ENCODE measurements at places on chromosomes 16 and 17.

- peak; percentile 44 for DNase-seq
These were observed 102.6 kb upstream of the CREBBP start for GRCh38 chr16:3983081-3983520.

DNA sequence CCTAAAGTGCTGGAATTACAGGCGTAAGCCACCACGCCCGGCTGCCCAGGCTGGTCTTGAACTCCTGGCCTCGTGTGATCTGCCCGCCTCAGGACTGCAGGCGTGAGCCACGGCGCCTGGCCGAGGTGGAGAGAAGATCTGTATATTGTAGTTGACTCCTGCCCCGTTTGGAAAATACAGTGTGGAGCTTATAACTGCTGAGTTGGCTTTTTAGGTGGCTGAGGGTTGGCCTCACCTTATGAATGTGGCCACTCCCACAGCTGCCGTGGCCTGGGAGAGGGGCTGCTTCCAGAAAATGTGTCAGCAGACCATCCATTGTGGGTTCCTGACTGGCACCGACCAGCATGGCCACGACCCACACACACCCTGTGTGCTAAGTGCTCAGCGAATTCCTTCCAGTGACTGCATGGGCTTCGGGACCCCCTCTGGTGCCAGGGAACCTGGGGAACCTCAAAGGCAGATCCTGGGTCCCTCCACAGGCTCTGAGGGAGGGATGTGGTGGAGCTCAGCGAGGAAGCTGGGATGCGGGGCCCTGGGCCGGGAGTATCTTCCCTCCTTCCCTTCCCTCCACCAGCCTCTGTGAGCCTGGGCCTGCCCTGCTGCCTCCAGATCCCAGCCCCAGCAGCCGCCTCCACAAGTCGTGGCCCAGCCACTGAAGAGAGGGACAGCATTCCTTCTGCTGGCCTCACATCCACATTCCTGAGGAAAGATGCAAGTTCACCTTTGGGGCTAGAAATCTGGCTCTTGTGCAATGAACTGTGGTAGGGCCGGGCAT lies 10.9 kb upstream of the RAB11FIP3 start:
- no peak for DNase-seq

DNA sequence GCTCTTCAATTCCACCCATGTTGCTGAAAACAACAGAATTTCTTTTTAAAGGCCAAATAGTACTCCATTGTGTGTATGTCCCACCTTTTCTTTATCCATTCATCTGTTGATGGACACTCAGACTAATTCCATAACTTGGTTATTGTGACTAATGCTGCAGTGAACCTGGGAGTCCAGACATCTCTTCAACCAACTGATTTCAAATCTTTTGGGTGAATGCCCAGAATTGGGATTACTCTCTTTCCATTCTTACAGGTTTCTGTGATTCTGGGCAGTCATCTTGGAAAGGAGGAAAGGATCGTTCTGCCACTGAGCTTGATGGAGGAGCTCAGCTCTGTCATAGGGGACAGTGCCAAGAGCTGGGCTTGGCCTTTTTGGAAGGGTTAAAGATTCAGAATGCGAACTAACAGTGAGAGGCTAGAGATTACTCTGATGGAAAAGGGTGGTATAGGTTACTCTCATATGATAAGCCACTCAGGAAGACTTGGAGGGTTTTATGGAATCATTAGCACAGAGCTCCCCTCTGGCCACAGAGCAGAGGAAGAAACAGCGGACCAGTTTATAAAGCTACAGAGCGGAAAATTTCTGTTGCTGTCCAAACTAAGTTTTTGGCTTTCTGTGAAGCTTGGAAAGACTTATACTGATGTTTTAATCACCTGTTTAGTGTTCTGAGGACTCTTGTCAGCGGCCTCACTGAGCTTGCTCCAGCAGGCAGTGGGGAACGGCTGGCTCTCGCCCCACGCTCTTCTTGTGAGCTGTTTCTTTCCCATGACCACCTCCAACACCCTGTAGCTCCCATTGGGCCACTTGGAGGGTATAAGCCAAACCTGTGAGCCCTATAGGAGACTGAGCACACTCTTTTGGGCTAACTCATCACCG lies 48.3 kb downstream of the HIC1 start:
- DNase-seq: no peak

DNA sequence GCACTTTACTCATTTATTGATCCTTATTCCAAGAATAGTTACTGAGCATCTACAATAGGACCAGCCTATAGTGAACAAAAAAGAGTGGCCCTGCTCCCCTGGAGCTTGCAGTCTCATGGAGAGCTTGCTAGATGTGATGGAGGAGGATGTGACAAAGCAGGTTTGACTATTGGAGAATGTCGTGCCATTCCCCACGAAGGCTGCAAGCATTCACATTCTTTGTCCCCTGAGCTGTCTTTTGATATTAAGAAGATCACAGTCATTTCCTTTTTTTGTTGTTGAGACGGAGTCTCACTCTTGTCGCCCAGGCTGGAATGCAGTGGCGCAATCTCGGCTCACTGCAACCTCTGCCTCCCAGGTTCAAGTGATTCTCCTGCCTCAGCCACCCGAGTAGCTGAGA lies 115.0 kb upstream of the ADAMTS18 start:
- no peak for DNase-seq

DNA sequence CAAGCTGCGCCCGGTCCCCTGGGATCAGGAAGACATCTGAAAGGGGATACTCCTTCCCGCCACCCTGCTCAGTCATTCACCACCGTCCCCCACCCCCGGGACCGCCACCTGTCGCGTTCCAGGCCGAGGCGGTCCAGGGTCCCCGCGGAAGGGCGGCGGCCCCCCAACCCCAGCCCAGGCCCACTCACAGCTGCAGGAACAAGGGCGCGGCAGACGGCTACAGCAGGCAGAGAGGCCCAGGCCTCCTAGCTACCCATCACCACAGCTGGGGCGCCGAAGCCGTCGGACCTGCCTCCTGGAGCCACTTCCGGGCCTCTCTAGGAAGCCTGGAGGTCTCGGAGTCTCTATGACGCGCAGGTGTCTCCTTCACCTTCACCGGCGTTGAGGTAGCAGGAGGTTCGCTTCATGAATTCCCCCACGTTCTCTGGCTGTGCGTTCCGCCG lies at the start of gene SDR42E1:
SDR42E1 (minus strand) TSS at position 272 of the 443 bp plus-strand sequence. CDS start 10,612 bp downstream, outside the sequence.
- DNase-seq: peak; percentile 42

GRCh38 chr16:19436540-19436939 lies 18.9 kb downstream of the TMC5 start:
- DNase-seq: no peak

DNA sequence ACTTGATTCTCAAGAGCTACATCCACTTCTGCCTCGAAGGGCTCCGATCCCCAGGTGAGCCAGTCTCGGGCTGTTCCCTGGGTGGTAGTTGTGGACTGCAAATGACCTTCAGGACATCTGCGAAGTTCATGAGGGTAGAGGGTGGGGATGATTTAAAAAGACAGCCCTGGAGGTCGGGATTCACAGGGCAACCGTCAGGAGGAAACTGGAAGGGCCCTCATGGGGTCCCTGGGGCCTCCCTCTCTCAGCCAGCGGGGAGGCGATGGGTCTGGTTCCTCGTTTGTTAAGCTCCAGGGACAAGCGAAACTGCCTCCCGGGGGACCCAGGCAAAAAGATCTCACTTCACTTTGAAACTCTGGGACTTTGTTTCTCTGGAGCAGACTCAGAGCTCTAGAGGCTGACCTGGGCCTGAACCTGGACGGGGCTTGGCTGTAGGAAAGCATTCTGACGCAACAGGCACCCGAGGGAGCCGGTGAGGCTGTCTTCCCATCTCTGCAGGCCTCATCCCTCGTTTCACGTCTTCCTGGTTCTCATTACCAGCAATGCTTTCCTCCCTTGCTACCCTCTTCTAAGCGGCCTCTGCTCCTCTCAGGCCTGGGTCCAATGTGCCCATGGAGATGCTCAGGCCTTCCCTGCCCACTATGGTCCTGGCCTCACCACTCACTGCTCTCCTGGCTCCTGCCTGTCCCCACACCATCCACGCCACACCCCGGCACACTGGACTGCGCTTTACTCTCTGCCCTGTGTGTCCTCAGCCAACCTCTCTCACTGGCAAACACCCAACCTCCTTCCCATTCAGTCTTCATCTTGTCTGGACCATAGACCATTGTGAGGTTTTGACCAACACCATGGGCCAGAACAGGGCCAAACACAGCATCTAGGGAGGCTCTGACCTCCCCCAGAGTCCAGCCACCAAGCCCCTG lies 214.2 kb upstream of the TNRC6C start:
- no peak for DNase-seq

- no peak for DNase-seq
These were observed 15.1 kb upstream of the UTP6 start for GRCh38 chr17:31916491-31917064.

GRCh38 chr16:69112285-69113129 lies 7.1 kb downstream of the HAS3 start:
- peak; percentile 76 for DNase-seq

GRCh38 chr16:83728492-83728891 lies 79.3 kb upstream of the HSBP1 start:
- no peak for DNase-seq

- DNase-seq: no peak
These were observed 27.2 kb downstream of the ZNF423 start for GRCh38 chr16:49828533-49829267.

DNA sequence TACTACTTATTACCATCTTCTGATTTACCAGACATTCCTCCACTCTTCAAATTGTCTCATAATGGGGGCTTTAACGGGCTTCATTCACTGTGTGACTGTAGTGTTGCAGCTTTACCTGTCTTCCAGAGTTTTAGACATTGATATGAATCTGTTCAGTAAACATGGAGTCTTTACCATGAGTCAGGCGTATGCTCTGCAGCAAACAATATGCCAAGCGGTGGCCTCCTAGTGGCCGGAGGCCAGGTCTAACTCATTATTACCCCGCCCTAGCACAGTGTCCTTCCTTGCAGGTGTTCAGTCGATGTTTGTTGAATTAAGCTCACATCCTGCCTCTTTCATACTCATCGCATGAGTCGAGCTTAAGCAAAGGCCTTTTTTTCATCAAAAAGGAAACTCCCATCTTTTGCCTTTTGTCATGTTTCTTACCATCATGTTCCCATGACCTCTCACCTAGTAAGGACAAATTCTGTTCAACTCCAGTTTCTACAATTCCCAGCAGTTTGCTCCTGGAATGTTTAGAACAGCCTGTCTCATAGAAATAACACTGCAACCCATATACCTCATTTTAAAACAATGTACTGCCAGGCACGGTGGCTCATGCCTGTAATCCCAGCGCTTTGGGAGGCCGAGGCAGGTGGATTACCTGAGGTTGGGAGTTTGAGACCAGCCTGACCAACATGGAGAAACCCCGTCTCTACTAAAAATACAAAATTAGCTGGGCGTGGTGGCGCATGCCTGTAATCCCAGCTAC lies 39.4 kb downstream of the TUBD1 start:
- DNase-seq: peak; percentile 69

- no peak for DNase-seq
These were observed 4.5 kb upstream of the TMEM235 start for GRCh38 chr17:78226759-78227454.

DNA sequence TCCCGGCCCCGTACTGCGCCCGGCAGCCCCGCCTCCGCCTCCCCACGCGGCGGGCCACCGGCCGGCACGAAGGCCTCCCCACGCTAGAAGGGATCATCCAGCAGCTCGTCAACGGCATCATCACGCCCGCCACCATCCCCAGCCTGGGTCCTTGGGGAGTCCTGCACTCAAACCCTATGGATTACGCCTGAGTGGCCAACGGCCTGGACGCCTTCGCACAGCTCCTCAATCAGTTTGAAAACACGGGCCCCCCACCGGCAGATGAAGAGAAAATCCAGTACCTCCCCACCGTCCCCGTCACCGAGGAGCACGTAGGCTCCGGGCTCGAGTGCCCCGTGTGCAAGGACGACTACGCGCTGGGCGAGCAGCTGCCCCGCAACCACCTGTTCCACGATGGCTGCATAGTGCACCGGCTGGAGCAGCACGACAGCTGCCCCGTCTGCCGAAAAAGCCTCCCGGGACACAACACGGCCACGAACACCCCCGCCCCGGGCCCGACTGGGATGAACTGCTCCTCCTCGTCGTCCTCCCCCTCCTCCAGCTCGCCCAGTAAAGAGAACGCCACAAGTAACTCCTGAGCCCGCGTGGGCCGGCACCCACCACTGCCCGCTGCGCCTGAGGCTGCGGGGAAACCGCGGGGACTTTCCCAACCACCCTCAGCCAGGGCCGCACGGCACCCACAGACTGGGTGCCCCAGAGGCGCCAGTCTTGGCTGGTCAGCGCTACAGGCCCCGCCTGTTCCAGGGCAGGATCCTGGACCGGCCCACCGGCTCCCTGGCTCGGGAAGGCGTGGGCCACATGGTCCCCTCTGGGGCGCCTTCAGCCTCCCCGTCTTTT lies 39.0 kb upstream of the AKAP1 start:
- DNase-seq: peak; percentile 33

- DNase-seq: no peak
These were observed 82.1 kb downstream of the GPR139 start for GRCh38 chr16:19991614-19992013.

DNA sequence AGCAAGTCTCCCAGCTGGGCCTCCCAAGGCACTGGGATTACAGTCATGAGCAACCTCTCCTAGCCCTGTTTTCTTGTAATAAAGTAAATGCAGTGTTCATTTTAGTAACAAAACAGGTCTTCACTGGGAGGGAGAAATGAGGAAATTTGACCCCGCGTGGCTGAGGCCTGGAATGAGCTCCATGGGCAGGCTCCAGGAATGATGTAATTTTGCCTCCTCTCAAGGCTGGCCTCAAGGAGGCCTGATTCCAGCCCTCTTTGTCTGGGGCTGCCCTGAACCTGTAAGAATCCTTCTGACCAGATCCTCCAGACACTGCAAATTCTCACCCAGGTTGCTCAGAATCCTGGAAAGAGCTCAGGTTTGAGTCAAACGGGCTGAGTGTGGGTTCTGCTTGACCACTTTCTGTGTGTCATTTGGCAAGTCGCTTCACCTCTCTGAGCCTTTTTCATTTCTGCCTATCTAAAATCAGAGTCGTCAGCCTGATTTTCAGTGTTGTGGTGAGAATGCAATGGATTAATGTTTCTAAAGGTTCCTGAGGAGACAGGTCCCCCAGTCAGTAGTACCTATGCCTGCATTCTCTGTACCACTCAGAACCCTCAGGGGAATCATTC lies 57.1 kb downstream of the RAB11FIP4 start:
- DNase-seq: no peak

DNA sequence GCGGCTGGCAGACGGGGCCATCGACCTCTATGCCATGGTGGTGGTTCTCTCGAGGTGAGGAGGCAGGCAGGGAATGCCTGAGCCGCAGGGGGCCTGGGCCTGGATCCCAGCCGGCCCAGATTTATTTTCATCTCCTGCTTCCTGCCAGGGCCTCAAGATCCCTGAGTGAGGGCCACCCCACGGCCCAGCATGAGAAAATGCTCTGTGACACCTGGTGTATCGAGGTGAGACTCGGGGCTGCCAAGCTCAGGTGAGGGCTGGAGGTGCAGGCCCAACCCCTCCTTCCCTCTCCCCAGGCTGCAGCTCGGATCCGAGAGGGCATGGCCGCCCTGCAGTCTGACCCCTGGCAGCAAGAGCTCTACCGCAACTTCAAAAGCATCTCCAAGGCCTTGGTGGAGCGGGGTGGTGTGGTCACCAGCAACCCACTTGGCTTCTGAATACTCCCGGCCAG lies 4.9 kb downstream of the ACADVL start:
- no peak for DNase-seq
